ENCODE measurements at places on chromosomes 1 and 21.

GRCh38 chr1:116983112-116983511 is 18.4 kb upstream of the CD101 start:
- no peak for DNase-seq

DNA sequence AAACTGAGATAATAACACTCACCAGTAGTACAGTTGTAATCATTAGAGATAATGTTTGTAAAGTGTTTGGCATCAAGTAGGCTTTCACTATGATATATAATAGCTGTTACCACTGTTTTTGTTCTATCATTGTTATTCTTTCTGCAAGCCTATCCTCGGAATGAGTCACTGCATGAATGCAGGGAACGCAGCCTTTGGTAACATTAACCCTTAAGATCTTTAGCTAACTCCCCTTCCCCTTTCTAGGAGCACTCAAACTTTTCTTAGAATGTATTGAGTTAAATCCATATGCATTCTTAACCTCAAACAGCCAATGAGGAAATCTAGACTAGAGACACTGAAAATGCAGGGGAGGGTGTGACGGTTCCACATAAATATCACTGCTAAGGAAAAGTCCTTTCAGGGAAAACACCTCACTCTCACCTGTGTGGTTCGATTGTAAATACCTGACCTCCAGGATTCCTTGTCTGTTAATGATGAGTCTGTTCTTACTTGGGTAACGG is 467.3 kb downstream of the SETD4 start:
- no peak for DNase-seq

GRCh38 chr1:17059391-17060305 is 5.8 kb upstream of the SDHB start:
- DNase-seq: peak; percentile 47

DNA sequence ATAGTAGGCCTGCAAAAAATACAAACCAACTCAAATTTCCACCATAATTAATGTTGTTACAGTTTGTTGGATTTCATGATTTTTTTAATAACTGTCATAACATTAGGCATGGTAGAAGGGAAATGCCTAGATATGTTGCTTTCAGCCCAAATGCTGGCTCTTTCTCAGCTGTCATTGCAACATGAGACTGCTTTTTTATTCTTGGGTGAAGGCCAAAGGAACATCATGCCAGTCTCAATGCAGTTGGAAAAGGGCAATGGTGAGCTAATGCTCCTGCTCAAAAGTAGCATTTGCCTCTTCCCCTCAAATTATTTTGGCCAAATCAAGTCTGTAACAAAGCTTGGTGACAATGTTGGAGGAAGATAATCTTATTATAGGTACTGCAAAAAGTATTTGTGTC is 877.7 kb upstream of the PRMT6 start:
- DNase-seq: no peak

DNA sequence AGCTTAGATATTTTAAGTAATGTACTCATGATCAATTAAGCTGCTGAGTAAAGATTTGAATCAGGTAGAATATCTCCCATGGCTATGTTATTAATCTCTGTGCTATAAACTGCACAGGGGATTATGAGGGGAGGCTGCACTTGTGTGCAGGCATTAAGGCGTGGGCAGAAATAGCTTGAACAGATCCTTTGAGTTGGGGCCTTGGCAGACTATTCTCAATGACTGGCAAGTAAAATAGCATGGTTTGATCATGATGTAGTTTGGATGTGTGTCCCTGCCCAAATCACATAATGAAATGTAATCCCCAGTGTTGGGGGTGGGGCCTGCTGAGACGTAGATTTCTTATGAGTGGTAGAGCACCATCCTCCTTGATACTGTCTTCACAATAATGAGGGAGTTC is 220.3 kb downstream of the PLPP3 start:
- DNase-seq: no peak

- no peak for DNase-seq
These were observed 7.6 kb downstream of the CD101 start for GRCh38 chr1:117009132-117009531.

GRCh38 chr1:248045209-248045608 is 1.4 kb upstream of the OR2L3 start:
- DNase-seq: no peak

- DNase-seq: no peak
These were observed 197.7 kb upstream of the DUSP10 start for GRCh38 chr1:221939607-221940006.

GRCh38 chr1:43269627-43270375 is at the start of gene TMEM125:
TSS of gene TMEM125 (plus strand) at chr1:43269983. CDS start at chr1:43272723, 2,740 bp downstream.
- peak; percentile 90 for DNase-seq

- no peak for DNase-seq
These were observed 19.3 kb downstream of the SLC19A1 start for GRCh38 chr21:45522986-45523385.

- DNase-seq: peak; percentile 40
These were observed 4.9 kb downstream of the MDM4 start for GRCh38 chr1:204520834-204521709.

GRCh38 chr1:221598122-221598521 is 143.8 kb downstream of the DUSP10 start:
- no peak for DNase-seq

GRCh38 chr1:18945401-18945849 is 11.1 kb downstream of the IFFO2 start:
- no peak for DNase-seq

DNA sequence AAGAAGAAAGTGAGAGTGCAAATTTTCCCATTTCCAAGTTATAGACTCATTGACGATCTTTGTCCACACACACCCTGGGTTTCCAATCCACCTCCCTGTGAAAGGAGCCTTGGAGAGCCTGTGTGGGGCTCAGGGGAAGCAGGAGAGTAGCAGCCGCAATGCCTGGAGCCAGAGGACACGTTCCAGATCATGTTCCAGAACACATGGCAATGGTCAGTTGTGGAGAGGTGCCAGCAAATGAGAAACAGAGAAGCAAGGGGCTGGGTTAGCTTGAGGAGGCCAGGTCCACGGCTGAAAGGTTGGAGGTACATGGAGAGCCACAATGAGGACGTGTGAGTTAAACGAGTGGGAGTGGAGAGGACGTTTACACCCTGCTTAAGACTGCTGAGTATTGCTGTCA is 33.0 kb upstream of the SIPA1L2 start:
- no peak for DNase-seq

GRCh38 chr1:226712742-226713419 is 26.2 kb downstream of the ITPKB start:
- no peak for DNase-seq

GRCh38 chr1:174022976-174023277 is 770 bp upstream of the RC3H1 start:
- no peak for DNase-seq

- peak; percentile 8 for DNase-seq
These were observed 546 bp downstream of the POU2F1 start for GRCh38 chr1:167221126-167221737.

DNA sequence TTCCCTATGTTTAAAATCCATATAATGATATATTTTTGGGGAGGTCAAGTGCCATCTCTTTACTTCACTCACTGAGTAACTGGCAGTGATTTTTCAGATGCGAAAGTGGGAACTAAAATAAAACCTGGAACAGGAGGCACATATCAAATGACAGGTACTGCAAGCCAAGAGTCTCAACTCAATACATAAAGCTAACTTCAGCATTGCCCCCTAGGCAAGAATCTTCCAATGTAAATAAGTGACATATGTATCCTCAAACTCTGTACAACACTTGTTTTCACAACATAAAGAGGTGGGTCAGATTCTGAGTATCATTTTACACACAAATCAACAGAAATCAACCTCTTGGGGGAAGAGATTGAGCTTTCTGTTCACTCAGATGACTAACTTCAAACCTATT is 18.1 kb downstream of the DCAF8 start:
- no peak for DNase-seq

DNA sequence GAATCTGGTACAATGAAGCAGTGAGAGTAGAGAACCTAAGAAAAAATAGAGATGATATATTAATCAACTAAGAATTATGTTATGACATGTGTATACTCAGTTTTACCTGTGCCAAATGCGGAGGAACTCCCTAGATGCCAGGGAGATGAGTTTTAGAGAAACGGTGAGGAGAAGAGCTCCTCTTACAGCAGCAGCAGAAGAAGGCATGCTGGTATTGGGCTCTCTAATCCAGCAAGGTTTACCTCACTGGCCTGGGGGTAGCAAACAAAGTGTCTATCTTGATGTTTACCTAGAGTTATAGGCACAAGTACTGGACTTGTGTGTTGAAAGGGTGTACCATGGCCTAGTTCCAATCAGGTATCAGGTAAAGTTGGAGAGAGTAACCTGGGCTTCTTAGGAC is 28.9 kb upstream of the DEPDC1 start:
- DNase-seq: no peak

DNA sequence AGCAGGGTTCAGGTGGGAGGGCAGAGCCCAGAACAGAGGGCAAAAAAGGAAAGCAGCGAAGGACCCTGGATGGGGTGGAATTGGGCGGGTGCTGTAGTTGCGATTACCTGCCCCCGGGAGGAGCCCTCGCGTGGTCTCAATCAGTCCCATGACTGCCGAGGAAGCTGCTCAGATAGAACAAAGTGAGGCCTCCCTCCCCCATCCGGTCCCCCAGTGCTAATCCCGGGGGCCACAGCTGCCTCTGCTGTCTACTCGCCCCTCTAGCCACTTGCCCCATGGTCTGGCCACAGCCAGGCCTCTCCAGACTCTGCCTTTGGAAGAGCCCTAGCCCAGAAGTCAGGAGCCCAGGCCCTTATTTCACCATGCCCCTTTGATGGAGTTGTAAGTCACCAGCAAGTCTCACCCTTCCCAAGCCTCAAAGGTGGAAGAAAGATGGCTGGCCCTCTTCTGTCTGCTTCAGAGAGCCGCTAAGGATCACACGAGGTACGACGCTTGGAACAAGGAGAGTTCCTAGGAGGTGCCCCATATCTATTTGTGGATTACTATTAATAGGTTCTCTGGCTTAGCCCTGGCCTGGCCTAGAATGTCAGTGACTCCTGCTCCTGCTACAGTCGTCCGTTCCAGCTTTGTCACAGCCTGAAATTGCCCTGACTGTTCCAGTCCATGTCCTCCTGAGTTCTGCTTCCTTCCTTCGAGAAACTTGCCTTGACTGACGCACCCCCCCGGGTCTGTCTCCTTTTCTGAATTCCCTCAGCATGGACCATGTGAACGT is 16.4 kb downstream of the ECHDC2 start:
- no peak for DNase-seq

DNA sequence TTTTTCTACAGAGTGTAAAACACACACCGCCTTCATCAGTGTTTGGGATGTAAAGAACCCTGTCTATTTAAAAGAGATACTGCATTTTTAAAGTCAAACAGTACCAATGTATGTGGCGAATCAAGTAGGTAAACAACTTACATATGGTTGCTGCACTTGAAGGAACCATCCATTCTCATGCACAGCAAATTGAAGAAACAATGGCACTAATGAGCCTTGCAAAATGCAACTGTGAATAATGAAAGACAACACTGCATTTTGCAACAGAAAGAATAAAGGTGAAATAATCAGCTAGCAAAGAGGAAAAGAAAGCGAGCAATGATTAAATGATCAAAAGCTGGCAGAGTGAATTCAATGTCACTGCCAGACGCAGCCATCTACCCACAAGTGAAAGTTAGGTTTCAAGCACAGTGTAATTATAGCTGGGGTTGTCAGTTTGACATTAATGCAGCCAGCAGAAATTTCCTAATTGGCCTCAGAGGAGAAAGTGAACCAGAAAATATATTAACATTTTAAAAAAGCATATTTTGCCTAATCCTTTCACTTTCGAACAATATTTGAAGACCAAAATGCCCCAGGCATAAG is 10.9 kb upstream of the BARHL2 start:
- no peak for DNase-seq

GRCh38 chr21:33069994-33070743 is at the start of gene OLIG1:
TSS of gene OLIG1 (plus strand) at chr21:33070141. CDS start at chr21:33070247, 106 bp downstream.
- peak; percentile 74 for DNase-seq

- no peak for DNase-seq
These were observed 109.9 kb downstream of the SPAG17 start for GRCh38 chr1:118075116-118075515.

DNA sequence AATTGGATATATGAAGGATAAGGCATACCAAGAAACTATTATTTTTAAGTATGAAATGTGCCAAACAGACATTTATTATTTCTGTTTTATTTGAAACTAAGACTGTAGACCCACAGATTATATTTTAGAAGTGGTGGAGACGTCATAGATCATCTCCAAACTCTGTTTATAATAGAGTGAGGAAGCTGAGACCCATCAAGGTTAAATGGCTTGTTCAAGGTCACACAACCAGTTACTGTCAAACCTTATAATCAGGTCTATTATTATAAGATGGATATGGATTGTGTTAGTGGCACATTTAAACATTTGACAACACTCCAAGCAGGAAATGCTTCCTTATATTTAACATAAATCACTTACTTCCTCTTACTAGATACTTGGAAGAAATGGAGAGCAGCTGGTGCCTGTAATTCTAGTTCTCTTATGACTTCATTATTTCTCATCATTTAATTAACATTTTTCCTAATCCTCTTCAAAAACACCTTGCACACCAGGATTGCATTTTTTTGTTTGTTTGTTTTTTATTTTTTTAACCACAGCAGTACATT is 117.0 kb downstream of the NEK7 start:
- no peak for DNase-seq

GRCh38 chr1:155127105-155127966 is at the start of gene EFNA1:
TSS of gene EFNA1 (plus strand) at chr1:155127876. CDS start at chr1:155127978, 102 bp downstream.
- DNase-seq: no peak

Measured in NCI-H510A (cell line).